Tongue (tissue), 3 donors: ENCODE measurements at places on chromosomes 5 and 9.

GRCh38 chr9:84301851-84302250 lies 38.7 kb downstream of the SLC28A3 start:
- DNase-seq: no peak

- no peak for DNase-seq
These were observed 176.3 kb downstream of the C9orf152 start for GRCh38 chr9:110031511-110032173.

GRCh38 chr9:135701959-135702721 lies at the start of gene KCNT1:
KCNT1 (plus strand) TSS chr9:135702185; CDS start chr9:135702259, 74 bp downstream.
- peak; percentile 81 for DNase-seq

GRCh38 chr5:52838326-52839015 lies 50.8 kb downstream of the ITGA1 start:
- no peak for DNase-seq

DNA sequence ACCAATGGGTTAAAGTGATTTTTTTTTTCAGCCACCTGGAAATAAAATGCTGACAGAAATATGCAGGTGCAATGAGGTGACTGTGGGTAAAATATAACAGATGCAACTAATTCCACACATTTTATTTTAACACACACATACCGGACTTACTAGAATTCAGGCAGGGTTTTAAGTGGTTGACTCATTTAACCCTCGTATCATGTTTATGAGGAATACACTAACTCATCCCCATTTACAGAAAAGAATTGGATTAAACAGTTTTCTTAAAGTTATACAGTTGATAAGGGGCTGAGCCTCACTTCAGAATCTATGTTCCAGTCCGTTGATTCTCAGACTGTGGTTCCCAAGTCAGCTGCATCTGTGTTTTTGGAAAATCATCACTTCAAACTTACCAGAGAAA lies 207.5 kb downstream of the CHSY3 start:
- no peak for DNase-seq

DNA sequence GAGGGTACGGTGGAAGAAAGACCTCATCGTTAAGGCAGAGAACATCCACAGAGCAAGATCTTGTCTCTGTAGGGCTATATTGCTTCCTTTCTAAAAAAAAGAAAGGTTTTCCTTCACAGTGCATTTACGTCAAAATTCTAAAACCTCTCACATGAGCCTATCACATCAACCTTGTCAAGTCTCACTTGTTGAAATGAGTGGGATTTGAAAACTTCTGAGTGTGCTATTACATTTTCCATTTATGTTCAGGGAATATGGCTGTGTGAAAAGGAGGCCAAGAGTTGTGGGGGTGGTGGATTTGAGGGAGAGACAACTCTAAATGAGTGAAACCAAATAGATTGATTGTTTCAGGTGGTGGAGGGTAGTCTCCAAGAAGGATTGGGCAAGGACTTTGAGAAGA lies 147.1 kb upstream of the MPDZ start:
- no peak for DNase-seq

GRCh38 chr9:107173422-107174180 lies 109.5 kb upstream of the RAD23B start:
- no peak for DNase-seq

- no peak for DNase-seq
These were observed 15.3 kb upstream of the NOL6 start for GRCh38 chr9:33489066-33489465.

- no peak for DNase-seq
These were observed 331.8 kb upstream of the ITGA1 start for GRCh38 chr5:52455920-52456319.

- DNase-seq: peak; percentile 92
These were observed 4.5 kb downstream of the EGR1 start for GRCh38 chr5:138469540-138470321.

- peak; percentile 14 for DNase-seq
These were observed 29.2 kb downstream of the PROP1 start for GRCh38 chr5:177966839-177967166.

DNA sequence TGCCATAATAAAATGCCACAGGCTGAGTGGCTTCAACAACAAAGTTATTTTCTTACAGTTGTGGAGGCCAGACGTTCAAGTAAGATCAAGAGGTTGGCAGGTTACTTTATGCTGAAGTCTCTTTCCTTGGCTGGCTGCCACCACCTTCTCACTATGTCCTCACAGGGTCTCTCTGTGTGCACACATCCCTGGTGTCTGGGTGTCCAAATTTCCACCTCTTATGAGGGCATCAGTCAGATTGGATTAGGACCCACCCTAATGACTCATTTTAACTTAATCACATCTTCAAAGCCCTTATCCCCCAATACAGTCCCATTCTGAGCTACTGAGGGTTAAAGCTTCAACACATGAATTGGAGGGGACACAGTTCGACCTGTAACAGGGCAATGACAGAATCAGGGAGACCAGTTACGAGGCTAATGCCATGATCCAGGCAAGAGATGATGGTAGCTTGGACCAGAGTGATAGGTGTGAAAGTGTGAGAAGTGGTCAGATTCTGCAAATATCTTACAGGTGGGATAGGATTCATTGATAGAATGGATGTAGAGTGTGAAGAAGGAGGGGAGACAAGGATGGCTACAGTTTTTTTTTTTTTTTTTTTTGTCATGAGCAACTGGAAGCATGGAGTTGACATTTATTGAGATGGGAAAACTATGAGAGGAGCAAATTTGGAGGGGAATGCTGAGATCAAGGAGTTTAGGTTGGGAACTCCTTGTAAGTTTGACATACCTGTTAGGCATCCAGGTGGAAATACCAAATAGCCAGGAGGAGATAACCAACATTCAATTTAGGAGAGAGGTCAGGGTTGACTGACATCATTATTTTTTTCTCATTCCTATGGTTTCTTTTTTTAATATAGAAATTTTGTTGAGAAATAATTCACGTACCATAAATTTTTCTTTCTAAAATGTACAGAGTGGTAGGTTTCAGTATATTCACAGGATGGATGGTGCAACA lies 39.6 kb upstream of the FGF1 start:
- no peak for DNase-seq

DNA sequence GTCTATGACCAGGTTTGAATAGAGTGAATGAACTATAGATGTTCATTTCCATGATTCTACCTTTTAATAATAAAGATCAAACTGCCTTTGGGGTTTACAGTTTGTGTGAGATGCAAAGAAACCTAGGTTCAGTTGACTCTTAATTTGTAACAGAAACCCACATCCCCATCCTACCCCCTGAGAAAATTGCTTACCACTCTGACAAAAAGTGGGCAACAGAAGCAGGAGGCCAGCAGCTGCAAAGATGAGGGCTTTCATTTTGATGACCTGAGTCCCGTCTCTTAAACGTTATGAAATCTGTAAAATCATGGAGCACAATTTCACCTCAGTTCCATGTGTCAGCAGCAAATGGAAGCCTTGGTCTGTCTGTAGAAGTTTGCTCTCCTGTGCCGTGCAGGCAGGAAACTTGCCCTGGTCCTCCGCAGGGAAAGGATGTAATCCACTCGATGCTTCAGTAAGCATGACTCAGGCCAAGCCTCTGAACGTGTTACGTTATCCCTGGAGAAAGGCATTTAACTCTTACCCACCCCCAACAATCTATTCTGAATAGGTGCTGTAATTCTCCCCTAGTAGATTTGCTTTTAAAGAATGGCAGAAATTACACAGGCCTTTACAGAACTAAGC lies at the start of gene F2RL2:
Gene F2RL2, minus strand, starts transcription at position 431 of the 624 bp plus-strand sequence. Its CDS starts 173 bp downstream, at position 258.
- DNase-seq: peak; percentile 65

DNA sequence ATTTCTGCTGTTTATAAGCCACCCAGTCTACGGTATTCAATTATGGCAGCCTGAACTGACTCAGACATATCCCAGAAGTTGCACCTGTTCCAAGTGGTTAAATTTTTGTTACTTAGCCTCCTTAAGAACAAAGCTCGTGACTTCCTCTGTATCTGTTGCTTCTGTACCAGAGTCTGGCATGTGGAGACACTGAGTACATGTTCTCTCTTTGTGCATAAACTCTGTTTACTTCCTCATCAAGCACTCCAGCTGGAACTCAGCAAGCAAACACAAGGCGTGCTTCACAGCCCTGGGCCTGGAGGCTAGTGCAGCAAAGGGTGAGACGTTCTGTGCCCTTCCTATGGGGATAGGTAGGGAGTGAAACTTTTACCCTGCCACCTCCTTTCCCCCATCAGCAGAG lies 19.0 kb downstream of the C9orf152 start:
- DNase-seq: peak; percentile 61

DNA sequence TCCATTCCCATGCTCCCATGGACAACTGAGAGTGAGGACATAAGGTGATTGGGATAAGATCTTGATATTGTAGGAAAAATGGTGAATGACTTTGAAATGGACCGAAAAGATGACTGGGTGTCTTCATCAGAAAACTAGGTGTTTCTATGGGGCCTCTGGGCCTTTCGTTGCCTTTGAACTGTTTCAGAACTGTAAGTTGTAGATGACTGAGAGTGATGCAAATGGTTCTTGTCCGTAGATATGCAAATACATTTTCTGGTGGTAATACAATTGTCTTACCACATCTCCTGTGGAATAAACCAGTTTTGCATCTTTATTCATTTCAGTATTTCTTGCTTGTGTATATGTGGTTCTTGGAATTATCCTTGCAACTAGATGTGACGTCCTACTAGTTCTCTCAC lies 16.0 kb upstream of the TEX48 start:
- no peak for DNase-seq

DNA sequence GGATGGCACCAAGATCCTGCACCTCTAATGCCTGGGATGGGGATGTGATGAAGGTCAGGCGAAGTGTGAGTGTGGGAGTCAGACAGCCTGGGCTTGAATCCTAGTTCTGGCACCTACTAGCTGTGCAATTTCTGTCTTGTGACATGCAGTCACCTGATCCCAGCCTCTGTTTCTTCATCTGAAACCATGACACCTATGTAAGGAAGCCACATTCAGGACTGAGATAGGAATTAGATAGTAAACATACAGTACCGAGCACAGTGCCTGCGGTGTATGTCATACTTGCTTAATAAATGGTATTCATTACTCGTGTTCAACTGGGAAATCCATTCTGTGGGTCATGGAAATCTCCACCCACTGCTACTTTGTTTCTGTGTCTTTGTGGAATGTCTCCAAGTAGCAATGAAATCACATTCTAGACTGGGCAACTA lies 140.6 kb upstream of the STC2 start:
- no peak for DNase-seq

- DNase-seq: no peak
These were observed 185.8 kb downstream of the GADD45G start for GRCh38 chr9:89790542-89791109.

DNA sequence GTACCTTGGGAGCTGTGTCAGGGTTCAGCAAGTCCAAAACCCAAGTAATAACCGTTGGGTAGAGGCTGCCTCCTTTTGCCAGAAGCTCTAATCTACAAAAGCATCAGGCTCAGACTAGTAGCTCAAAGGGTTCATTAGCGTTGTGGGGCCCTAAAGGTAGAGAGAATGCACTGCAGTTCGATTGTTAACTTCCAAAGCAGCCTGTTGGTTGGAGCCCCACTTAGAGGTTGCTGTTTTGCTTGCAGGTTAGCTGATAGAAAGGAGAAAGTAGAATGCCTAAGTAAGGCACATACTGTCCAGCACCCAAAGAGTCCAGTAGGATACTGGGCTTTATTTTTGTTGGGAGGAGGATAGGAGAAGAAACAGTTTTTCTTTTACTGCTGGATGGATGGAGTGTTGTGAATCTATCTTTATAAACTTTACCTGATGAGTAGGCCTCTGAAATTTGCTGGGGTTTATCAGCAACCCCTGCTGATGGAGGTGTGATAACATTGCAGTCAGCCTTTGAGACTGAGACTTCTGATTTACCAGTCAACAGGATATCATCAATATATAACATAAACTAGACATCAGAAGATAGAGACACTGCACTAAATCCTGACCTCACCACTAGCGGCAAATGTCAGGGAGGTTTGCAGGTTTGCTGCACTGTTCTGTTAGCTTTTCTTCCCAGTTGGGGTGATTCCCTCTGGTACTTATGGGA lies 34.8 kb downstream of the ZNF131 start:
- DNase-seq: no peak

DNA sequence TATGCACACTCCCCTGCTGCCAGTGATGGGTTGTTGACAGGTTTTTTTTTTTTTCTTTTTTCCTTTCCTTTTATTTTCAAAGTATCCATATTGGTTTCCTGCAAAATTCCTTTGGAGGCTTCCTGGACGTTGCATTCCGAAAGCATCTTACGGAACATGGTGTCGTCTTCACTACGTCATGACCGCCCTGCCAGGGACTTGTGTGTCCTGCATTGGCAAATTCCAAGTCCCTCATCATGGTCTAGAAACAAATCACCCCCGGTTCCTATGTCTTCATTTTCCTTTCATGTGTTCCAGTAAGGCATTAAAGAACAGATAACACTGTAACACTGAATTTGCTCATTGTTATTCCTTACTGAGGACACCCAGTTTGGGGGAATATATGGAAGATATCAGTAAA lies 35.0 kb upstream of the ADAMTSL1 start:
- no peak for DNase-seq

GRCh38 chr5:132283423-132284043 lies 10.7 kb upstream of the SLC22A4 start:
- peak; percentile 80 for DNase-seq

DNA sequence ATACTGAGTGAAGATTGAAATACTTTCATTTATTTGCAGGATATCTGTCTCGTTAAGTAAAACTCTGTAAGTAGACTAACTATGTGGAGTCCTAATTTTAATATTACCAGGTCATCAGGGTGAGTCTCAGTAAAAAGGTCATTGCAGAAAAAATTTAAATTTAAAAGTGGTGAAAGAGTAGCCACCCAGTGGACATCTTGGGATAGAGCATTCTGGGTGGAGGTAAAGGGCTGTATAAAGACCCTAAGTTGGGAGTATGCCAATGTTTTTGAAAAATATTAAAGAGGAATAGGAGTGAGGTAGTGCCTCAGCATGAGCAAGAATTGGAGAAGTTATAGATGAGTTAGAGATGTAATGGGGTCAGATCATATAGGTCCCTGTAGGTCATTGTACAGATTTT lies 145.5 kb downstream of the HMHB1 start:
- no peak for DNase-seq

- DNase-seq: peak; percentile 89
These were observed 50.1 kb downstream of the COL27A1 start for GRCh38 chr9:114205171-114206015.

- DNase-seq: peak; percentile 18
These were observed 387.7 kb downstream of the KDM4C start for GRCh38 chr9:7145361-7146069.
